Chondrocyte (in vitro differentiated cells): ENCODE measurements at places on chromosomes 7 and 10. TPM values are rescaled to one million over a fixed set of nuclear protein-coding genes. Genes with fewer than 3 reads are reported as not detected.

The PTN gene
- 2.3 to 3.6 TPM (median 3.2 TPM) in 3 replicates for total RNA-seq

The GRID1 gene
- total RNA-seq = 0.60 to 2.2 TPM (median 0.62 TPM) in 3 replicates

The CYP3A5 gene
- not detected in 3 replicates for total RNA-seq

The CTAGE4 gene
- 0.47 TPM in 1 of 3 replicates, not detected in the others for total RNA-seq

DNA sequence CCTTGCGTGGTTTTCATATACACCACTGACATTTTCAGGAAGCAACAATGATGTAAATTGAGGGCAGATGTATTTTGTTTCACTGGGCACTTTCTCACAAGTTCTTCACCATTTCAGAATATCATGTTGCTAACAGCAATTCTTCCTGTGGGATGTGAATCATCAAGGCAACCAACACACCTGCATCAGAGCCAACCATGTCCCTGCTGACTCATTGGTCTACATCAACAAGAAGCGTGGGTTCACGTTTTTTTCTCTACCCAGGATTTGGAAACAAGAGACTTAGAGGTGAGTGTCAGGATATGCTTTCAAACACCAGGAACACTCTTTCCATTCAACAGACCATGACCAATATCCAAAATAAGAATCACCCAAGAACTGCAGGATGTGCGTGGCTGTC, 203.9 kb downstream of the TEX36 start:
- H3K27ac ChIP-seq = no peak overlapping the region
- DNase-seq = no peak
- H3K27me3 ChIP-seq = peaks cover 8% of the 10 kb centered on the region
- no peaks in the 10 kb centered on the region for H3K4me1 ChIP-seq
- H3K36me3 ChIP-seq = no peaks in the 10 kb centered on the region

DNA sequence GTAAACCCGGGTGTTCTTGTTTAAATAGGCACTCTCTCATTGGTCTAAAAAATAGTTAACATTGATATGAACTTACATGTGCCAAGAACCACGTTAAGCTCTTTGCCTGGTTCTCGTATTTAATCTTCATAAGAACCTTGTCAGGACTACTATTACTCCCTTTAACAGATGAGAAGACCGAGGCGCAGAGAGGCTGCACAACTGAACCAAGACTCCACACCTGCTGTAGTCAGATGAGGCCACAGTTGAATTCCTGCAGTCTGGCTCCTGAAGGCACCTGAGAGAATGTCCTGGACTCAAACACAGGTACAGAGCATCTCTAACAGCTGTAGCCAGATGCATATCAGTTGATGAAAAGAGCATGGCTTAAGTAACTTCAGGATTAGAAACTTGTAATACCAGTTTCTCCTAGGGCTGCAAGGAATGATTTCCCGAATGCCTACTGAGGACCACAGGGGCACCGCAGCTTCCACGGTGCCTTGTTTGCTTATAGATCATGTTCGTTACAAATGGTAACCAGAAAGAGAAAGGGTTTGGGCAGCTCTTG, 9.5 kb downstream of the DDC start:
- no peak for DNase-seq
- H3K27ac ChIP-seq = no peak overlapping the region
- no peaks in the 10 kb centered on the region for H3K4me1 ChIP-seq
- peaks cover 45% of the 10 kb centered on the region for H3K27me3 ChIP-seq
- H3K36me3 ChIP-seq = no peaks in the 10 kb centered on the region
- no peak overlapping the region for H3K4me3 ChIP-seq

- H3K4me1 ChIP-seq = peaks cover 46% of the 10 kb centered on the region
- peaks cover 8% of the 10 kb centered on the region for H3K27me3 ChIP-seq
- DNase-seq = no peak
- H3K27ac ChIP-seq = no peak overlapping the region
- no peaks in the 10 kb centered on the region for H3K36me3 ChIP-seq
These were observed 69.2 kb upstream of the INSIG1 start for GRCh38 chr7:155228459-155228845.

DNA sequence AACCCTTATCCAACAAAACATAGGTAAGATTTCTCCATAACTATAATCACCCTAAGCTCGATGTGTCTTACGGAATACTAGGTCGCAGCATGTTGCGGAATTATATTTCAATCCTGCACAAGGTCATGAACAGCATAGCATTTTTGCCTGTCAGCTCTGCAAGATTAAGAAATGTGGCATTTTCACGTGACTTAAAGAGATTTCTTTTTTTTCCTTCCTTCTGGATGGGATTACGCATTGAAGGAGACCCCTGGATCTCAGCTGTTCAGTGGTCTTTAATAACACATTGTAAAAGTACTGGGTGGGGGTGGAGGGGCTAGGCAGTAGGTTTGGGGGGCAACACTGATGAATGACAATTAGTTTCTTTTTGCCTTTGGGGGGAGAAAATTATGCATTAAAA, 106.7 kb downstream of the CUBN start:
- DNase-seq = no peak
- peaks cover 37% of the 10 kb centered on the region for H3K4me1 ChIP-seq
- H3K27me3 ChIP-seq = no peaks in the 10 kb centered on the region
- H3K4me3 ChIP-seq = peak overlapping the region; percentile 6

DNA sequence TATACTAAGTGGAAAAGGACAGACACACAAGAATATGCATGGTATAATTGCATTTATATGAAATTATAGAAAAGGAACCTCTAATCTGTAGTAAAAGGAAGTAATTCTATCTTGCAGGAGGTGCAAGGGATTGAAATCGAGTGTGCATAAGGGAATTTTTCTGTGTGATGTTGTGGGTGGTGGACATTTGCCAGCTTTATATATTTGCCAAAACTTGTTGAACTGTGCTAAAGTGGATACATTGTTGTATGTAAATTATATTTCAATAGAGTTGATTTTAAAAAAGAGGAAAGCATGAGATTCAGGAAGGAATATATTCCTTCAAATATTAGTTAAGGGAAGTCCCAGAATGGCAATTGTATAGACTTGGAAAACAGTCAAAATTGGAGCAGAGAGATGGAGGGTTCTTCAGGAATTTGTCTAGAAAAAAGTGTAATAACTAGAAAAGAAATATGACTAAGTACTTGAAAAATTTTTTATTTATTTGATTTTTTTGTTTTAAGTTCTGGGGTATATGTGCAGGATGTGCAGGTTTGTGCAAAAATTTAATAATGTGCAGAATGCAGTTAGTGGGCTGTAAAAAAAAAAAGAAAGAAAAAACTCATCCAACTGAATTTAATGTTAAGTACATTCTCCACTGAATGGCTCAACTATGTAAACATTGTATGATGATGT, 96.1 kb downstream of the ARL4A start:
- DNase-seq = no peak
- H3K27me3 ChIP-seq = no peaks in the 10 kb centered on the region
- peaks cover 33% of the 10 kb centered on the region for H3K4me1 ChIP-seq
- no peak overlapping the region for H3K4me3 ChIP-seq
- no peaks in the 10 kb centered on the region for H3K36me3 ChIP-seq
- H3K27ac ChIP-seq = peak overlapping the region; percentile 53
